Cortex of kidney (tissue), 1 donor: ENCODE measurements at places on chromosomes 4 and X.

GRCh38 chr4:87121341-87122065 lies 98.9 kb downstream of the KLHL8 start:
- DNase-seq = no peak

GRCh38 chrX:136185401-136186022 lies 38.2 kb downstream of the FHL1 start:
- no peak for DNase-seq

DNA sequence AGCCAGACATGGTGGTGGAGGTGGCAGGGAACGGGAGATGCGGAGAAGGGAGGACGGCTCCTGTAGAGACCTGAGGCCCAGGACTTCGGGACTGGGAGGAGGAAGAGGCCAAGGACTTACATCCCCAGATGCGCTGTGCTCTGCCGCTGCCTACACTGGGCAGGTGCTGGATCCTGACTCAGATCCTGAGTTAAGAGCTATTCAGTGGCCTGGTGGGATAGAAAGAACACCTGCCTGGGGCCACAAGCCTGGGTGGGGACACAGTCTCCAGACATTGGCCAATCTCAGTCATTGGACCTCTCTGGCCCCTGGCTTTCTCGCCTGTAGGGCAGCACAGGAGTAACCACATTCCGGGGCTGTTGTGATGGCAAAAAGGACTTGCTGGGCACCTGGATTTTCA lies 10.9 kb upstream of the MSX1 start:
- no peak for DNase-seq

GRCh38 chrX:83008415-83008814 lies 499.7 kb upstream of the POU3F4 start:
- DNase-seq = no peak

- DNase-seq = no peak
Measured at GRCh38 chrX:110442635-110443034, 84.0 kb downstream of the RTL9 start.
